ENCODE measurements at places on chromosomes 3 and 15.

- no peak for DNase-seq
These were observed 142.3 kb upstream of the TPM1 start for GRCh38 chr15:62900071-62900802.

- peak; percentile 55 for DNase-seq
These were observed 135.6 kb downstream of the RBMS3 start for GRCh38 chr3:29416514-29416913.

GRCh38 chr15:99307735-99308134 lies 56.5 kb downstream of the LRRC28 start:
- no peak for DNase-seq

GRCh38 chr3:145490088-145491048 lies 670.6 kb downstream of the PLOD2 start:
- DNase-seq = no peak

- no peak for DNase-seq
These were observed 108.9 kb downstream of the ATG7 start for GRCh38 chr3:11381141-11381540.

- no peak for DNase-seq
These were observed 128.6 kb upstream of the ADPGK start for GRCh38 chr15:72912121-72912520.

DNA sequence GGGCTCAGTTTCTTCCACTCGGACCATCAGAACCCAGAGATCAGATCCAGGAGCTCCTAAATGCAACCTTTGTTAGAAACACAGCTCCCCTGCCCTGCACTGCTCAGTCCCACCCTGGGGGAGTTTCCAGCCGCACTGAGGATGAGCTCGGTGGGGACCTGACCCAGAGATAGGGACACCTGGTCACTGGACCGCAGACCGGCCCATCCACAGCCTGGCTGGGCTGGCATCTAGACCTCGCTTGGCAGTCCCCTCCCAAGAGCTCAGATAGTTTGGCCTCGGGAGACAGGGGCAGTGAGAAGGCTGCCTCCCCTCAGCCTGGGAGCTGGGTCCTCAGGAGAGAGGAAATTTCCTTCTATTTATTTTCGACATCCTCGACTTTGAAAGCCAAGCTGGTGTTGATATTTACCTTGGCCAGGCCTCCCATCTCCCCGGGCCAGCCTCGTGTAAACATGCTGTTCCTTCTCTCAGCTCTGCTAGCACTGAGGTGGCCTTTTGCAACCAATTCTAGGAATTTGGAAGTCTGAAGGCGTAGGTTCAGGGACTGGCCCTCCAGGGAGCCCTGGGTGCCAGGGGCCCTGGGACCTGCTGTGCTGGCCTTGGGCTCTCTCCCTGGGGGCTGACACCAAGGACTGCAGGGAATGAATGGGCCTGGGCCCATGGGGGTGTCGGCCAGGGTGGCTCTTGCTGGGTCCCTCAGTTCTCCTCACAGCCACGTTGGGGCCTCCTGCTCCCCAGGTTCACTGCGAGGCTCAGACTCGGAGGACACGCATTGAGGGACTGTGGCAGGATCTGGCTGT lies 90.1 kb downstream of the VGLL4 start:
- DNase-seq = no peak

GRCh38 chr3:126118591-126118990 lies 34.7 kb upstream of the SLC41A3 start:
- no peak for DNase-seq

DNA sequence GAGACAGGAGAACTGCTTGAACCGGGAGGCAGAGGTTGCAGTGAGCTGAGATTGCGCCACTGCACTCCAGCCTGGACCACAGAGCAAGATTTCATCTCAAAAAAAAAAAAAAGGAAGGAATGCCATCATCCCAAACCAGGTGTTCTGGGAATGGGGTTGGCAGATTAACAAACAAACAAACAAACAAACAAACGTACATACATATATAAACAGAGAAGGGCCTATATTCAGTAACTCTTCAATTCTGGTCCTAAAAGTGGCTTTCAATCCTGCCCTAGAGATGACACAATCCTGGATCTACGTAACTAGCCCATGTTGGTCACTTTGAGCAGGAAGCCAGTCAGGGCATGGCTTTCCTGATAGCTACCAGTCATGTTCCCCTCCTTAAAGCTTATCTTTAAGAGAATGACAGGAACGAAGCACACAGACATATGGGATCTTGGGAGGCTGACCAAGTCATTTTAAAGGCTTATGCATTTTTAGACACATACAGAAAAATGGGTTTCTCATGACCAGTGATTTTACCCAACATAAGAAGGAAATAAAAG lies 29.9 kb upstream of the RAB11A start:
- DNase-seq = no peak

DNA sequence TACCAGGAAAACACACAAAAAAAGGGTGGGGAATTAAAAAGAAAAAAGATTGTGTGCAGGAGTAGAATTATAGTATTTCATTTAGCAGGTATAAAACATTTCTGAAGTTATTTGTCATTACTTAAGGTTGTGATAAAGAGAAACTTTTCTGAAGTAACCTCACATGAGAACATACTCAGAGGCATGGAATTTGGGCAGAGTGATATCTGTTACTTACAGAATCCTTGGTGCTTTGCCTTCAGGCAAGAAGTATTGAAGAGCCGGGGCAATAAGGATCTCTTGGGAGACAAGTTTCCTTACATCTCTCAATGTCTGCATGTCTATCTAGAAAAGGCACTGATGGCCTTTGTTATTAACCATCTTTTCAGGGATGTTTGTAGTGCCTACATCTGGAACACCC lies 179.7 kb upstream of the ROBO1 start:
- no peak for DNase-seq

- no peak for DNase-seq
These were observed 227.7 kb downstream of the ADAMTS17 start for GRCh38 chr15:100114100-100114499.

GRCh38 chr3:48429960-48430707 lies at the start of gene PLXNB1:
Gene PLXNB1 (minus strand): TSS chr3:48430086. CDS start chr3:48424611, 5,475 bp downstream.
- no peak for DNase-seq

- DNase-seq = no peak
These were observed 21.8 kb upstream of the ERICH6 start for GRCh38 chr3:150725548-150725947.

GRCh38 chr15:28974142-28974541 lies 88.4 kb downstream of the APBA2 start:
- DNase-seq = no peak

GRCh38 chr3:186115239-186115996 lies 6.5 kb upstream of the ETV5 start:
- DNase-seq = no peak

- no peak for DNase-seq
These were observed 238.5 kb upstream of the ROBO1 start for GRCh38 chr3:80006315-80006714.

- DNase-seq = no peak
These were observed 989 bp upstream of the PPIB start for GRCh38 chr15:64163659-64164362.

GRCh38 chr15:68314563-68314962 lies 37.0 kb downstream of the FEM1B start:
- DNase-seq = no peak

DNA sequence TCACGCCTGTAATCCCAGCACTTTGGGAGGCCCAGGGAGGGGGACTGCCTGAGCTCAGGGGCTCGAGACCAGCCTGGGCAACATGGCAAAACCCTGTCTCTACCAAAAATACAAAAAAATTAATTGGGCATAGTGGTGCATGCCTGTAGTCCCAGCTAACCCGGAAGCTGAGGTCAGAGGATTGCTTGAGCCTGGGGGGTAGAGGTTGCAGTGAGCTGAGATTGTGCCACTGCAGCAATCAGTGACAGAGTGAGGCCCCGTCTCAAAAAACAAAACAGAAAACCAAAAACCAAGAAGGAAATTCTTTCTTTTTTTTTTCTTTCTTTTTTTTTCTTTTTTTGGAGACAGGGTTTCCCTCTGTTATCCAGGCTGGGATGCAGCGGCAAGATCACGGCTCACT lies 3.5 kb downstream of the SPATA12 start:
- DNase-seq = no peak

DNA sequence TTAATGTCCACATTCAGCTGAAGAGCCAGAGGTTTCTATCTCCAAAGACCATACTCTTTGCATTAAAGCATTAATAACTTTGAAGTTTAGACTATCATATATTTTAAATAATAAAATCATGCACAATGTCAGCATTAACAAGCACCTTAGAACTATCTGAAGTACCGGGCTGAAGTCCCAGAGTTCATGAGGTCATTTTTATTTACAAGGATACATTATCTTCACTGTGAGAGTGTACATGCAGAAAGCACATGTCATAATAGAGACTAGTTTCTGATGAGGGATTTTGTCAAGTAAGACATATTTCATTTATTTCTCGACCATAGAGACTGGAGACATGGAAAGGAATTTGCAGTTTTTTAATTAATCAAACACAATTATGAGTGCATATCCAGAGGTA lies 52.4 kb upstream of the SI start:
- no peak for DNase-seq

DNA sequence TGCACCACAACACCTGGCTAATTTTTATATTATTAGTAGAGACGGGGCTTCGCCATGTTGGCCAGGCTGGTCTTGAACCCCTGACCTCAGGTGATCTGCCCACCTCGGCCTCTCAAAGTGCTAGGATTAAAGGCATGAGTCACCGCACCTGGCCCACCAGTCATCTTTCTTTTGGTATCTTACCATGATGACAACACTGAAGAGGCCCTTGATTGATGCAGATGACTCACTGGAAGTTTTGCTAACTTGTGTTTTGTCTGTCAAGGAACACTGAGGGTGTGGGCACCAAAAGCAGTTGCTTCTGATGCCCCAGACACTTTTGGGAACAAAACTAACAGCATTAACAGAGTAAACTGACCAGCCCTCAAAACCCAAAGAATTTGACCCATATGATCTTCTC lies 88.3 kb downstream of the MYO5A start:
- no peak for DNase-seq

DNA sequence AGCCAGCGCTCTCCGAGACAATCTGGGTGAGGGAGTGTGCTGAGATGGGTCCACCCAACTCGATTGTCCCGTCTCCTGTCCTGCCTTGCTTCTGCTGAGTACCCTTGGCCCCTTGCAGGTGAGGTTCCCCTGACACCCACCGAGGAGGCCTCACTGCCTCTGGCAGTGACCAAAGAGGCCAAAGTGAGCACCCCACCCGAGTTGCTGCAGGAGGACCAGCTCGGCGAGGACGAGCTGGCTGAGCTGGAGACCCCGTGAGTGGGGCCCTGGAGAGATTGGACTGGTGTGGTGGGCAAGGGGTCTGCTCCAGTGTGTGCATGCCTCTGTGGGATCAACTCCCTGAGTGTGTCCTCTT lies 23.6 kb downstream of the NBEAL2 start:
- DNase-seq = no peak

DNA sequence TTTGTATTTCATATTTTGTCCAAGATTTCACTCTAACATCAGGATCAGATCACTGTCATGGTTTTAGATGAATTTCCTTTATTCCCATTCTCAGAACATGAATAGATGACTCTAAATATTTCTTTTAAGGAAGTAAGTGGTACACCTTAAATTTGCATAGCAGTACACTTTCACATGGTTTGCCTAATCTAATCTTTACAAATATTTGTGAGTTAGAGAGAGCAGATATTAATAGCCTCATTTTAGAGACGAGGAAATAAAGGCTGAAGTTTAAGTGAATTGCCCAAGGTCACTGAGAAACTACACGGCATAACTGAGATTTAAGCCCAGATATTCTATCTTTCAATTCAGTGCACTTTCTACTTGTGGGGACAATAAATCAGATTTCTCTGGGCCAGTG lies 14.2 kb downstream of the TERC start:
- DNase-seq = no peak

DNA sequence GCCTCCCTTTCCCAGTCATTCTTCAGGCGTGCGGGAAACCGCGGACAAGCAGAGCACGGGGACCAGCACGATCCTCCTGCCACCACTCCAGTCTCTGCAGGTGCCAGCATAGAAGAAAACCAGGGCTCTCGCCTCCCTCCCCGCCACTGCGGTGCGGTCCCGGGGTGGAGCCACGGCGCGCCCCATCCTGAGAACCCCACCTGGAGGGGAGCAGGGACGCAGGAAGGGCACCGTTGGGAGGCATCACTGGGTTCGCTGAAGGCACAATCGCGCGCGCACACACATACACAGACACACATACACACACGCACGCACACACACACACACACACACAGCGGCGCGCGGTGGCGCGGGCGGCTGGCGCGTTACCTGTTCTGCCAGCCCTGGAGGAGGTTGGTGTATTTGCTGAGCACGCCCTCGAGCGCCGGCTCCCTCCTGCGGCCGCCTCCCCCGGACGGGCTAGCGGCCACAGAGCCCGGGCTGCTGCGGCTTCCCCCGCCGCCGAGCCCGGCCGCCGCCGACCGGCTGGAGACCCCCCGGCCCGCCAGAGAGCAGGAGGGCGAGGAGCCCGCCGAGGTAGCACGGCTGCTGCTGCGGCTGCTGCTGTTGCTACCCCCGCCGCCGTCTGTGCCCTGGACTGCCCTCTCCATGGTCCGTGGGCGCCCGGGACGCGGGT lies 394 bp downstream of the OSBPL10 start:
- no peak for DNase-seq

GRCh38 chr3:43894176-43895049 lies 203.7 kb downstream of the ABHD5 start:
- DNase-seq = no peak

DNA sequence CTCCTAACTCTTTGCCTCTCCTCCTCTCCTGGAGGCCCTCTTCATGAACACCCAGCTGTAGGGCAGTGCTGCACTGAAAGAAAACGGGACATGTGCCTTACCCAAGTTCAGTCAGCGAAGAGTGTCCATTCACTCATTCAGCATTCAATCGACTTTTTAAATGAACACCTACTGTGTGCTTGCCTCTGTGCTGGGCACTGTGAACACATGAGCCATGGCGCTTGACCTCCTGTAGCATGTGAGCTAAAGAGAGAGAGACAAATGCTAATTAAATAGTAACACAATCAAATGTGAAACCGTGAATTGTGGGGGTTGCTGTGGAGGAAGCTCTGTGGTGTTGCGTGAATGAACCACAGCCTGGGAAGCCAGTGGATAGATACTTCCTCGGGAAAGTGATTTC lies 43.4 kb downstream of the ST6GAL1 start:
- no peak for DNase-seq
